ENCODE measurements at places on chromosomes 6 and 20.

GRCh38 chr6:61192610-61193009, 1093.4 kb downstream of the KHDRBS2 start:
- DNase-seq = no peak

DNA sequence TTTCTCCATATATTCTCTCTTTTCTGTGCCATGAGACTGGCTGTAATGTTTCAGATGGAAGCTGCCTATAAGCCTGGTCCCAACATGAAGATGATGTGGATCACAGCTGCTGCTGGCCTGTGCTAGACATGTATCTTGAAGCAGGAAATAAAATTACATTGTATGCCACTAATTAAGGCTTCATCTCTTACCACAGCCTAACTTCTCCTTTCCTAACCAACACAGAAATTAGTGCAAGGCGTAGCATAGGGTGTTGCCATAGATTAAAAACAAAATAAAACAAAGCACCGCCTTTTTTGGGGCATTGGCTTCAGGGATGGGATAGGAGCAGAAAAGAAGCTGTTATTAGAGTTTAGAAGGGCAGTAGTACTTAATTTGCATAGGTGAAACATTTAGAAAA, 4.7 kb upstream of the SLC17A4 start:
- DNase-seq = no peak

- no peak for DNase-seq
These were observed 247.7 kb upstream of the PMEPA1 start for GRCh38 chr20:57957411-57958049.

DNA sequence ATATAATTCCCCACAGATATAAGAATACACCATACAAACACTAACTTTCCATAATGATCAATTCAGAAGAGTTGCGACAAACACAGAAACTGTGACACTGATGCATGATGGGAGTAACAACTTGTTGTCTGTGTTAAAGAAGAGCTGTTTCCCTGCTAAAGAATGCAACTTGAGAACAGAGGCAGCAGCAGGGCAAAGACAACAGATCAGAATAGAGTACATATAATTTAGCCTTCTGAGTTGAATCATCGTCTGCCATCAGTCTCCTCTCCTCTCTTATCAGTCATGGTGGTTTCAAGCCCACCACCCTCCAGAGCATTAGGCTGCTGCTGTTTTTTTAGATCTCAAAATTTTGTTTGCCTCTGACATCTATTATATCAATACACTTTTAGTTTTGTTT, 280.4 kb downstream of the UBE3D start:
- no peak for DNase-seq

DNA sequence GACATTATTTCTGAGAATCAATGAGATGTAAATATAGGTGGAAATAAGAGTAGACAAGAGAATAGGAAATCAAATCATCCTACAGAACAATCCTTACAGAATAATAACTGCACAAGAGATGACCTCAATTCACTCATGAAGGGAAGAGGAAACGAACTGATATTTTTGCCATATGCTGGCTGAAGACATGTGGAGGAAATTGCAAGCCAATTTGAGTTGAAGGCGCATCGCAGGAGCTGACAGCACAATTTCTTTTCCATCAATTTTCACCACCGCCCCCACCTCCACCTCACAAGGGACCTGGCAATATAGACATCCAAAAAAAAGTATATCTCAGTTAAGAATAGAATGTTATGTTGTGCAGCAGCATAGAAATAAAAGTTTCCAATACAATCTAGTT, 20.3 kb downstream of the CITED2 start:
- no peak for DNase-seq

All from lung microvascular endothelial cell (primary cell).